ENCODE measurements at places on chromosomes 7 and 10.

GRCh38 chr10:37816290-37816689, 41.1 kb downstream of the ZNF248 start:
- DNase-seq = no peak

- DNase-seq = peak; percentile 38
These were observed 29.4 kb upstream of the JAKMIP3 start for GRCh38 chr10:132036153-132036886.

DNA sequence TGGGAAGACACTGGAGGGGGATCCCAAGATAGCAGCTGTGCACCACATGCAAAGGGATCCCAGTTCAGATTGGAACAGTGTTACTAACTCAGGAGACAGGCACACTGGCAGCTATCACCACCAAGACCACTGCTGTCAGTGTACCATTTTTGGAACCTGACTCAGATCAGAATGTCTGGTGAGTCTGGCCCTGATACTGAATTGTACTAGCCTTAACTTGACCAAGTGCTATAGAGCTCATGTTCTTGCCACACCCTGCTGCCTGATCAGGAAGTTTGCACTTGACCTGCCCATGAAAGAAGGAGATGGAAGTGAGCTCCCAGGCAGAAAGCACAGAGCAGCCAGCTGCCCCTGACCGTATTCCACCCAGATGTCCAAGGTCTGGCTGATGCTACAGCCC, 4.8 kb upstream of the PRRT4 start:
- DNase-seq = no peak

DNA sequence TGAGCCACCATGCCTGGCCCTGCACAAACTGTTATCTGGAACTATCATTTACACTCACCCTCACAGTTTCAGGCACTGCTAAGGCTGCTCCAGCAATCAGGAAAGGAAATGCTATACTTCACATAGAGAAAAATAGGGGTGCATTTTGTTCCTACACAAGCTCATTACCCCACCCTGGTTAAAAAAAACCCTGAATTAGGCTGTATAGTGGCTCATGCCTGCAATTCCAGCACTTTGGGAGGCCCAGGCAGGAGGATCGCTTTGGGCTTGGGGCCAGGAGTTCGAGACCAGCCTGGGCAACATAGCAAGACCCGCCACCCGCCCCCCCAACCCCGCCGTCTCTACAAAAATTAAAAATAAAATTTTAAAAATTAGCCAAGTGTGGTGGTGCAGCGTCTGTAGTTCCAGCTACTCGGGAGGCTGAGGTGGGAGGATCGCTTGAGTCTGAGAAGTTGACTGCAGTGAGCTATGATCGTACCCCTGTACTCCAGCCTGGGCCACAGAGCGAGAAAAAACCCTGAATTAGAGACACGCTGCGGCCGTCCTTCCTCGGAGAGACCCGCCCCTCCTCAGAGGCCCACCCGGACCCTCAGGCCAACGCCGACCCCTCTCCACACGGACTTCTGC, 539 bp downstream of the PTCD1 start:
- DNase-seq = no peak

- no peak for DNase-seq
These were observed 36.9 kb upstream of the CCDC3 start for GRCh38 chr10:13038391-13038790.

GRCh38 chr10:124918906-124919305, 23.0 kb upstream of the ZRANB1 start:
- DNase-seq = no peak

GRCh38 chr10:91043173-91043910, 122.5 kb upstream of the ANKRD1 start:
- no peak for DNase-seq

- DNase-seq = no peak
These were observed 17.7 kb downstream of the CACNB2 start for GRCh38 chr10:18157881-18158280.

DNA sequence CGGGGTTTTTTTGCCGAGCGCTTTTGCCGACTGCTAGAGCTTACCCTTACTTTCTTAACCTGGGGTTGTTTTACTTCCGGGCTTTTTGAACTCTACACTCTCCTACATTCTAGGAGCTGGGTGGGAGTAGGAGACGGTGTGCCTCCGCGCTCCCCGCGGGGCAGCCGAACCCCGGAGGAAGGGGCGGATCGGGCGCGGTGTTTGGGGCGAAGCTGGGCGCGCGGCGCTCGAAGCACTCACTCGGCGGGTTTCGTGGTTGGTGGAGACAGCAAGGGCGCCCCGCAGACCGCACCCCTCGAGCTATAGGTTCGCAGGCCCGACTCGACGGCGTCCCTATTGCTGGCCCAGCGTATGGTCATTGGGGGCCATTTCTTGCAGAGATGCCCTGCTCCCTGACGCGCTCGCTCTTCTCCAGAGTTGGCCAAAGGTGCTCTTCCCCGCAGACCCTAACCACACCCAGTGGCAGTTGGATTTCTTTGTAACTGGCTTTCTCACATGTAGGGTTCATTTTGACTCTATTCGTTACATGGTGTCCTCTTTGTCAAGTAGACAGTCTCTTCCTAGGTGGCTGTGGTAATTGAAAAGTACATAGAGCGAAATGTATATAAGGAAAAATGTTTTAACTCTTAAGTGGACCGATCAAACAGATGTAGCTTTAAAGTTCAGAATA, 364 bp downstream of the ZNF518A start:
- DNase-seq = peak; percentile 77

DNA sequence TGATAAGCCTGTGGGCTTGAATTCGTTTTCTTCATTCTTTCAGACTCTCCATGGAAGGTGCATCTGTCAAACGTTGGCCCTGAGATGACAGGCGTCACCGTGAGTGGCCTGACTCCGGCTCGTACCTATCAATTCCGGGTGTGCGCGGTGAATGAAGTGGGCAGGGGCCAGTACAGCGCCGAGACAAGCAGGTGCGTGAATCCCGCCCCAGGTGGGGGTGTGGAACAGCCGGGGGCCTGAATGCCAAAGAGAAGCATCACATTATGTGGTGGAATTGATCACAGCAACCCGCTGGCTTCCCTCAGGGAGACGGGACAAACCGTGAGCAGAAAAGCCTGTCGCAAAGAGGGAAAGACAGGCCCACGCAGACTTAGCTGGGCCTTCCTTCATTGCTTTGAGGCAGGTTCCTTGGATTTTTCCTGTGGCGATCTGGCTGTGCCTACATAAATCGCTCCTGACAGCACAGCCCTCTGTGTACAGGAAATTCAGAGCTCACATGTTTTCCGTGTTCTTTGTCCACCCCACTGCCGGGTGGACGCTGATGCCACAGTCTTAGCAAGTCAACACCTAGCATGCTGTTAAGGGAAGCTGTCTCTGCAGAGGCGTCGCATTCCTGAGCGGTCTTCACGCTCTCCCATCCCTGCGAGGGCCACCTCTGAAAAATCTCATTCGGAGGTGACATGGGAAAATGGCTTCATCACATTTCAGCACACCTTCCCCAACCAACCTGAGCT, 671.0 kb upstream of the FOXK1 start:
- DNase-seq = peak; percentile 26

DNA sequence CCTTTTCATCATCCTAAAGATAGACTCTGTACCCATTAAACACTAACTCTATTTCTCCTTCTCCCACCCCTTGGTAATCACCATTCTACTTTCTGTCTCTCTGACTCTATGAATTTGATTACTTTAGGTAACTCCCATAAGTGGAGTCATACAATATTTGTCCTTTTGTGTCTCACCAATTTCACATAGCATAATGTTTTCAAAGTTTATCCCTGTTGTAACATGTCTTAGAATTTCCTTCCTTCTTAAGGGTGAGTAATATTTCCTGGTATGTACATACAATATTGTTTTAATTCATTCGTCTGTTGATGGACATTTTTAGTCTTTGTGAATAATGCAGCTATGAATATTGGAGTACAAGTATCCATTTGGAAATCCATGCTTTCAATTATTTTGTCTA, 50.9 kb upstream of the CDCA7L start:
- DNase-seq = no peak

DNA sequence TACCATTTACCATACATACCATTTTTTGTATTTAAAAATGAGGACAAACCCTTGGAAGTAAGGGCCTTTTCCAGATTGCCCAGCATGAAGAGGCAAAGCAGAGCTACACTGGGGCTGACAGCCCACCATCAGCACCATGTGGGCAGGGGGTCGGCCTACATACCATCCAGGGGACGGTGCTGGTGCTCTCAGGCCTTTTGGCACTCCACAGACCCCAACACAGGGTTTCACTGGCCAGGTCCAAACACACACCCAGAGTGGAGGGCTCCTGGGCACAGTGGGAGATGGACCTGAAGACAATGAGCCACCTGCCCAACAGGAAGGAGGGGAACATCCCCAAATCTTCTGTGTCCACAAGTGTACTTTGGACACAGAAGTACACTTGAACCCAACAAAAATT, 69.2 kb upstream of the CAMK2B start:
- no peak for DNase-seq

GRCh38 chr7:23955145-23955544, 245.1 kb downstream of the STK31 start:
- DNase-seq = no peak

DNA sequence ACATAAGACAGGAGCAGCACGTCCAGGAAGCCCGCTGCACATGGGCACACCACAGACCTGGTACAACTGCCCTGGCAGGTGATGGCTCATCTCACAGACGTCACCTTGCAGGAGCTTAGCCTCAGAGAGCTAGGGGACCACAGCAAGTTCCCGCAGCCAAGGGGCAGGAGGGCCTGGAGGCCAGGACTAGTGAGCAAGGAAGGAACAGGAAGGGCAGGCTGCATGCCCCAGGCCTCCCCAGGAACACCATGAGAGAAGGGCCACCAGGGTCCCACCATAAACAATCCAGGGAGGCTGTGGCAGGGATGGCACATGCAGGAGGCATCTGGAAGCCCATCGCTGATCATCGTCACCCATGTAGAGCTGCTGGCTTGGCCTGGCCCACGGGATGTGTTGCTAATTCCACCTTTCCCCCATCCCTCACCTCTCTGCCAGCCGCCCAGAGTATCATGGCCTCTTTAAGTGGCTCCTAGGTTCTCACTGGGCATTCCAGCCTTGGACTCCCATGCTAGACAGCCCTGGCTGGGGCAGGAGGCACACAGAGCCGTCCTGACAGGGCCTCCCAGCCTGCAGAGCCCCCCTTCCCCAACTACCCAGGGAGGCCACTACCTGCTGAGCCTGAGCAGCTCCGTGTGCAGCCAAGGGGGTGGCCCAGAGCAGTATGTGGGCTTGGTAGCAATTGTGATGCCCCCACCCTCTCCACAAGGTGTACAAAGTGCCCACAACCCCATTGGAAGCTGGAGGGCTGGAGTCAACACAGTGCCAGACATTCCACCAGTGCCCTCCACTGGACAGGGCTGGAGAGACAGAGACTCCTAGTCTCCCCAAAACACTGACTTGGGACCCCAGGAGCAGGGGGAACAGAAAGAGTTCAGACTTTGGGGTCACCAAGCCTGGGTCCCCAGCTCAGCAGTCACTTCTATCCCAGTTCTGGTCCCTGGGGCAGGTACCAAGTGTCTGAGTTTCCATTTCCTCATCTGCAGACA, 35.5 kb downstream of the GRID1 start:
- DNase-seq = no peak

GRCh38 chr7:1742555-1743303, 72.7 kb downstream of the ELFN1 start:
- DNase-seq = peak; percentile 24

All from dorsolateral prefrontal cortex (tissue), 122 donors.